ENCODE measurements at places on chromosomes 7 and 10.

DNA sequence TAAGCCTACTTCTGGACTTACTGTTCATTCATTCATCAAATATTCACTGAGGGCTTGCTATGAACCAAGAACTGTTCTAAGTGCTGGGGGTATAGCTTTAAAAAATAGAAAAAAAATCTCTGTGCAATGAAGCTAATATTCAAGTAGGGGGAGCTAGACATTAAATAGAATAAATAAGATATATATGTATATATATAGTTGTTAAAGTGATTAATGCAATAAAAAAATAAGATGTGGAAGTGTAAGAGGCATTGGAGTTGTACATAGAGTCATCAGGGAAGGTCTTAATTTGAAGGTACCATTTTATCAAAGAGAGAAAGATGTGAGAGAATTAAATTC is 181.2 kb upstream of the AGR3 start:
- no peak for DNase-seq

GRCh38 chr7:35003679-35004303 is 33.5 kb downstream of the DPY19L1 start:
- no peak for DNase-seq

DNA sequence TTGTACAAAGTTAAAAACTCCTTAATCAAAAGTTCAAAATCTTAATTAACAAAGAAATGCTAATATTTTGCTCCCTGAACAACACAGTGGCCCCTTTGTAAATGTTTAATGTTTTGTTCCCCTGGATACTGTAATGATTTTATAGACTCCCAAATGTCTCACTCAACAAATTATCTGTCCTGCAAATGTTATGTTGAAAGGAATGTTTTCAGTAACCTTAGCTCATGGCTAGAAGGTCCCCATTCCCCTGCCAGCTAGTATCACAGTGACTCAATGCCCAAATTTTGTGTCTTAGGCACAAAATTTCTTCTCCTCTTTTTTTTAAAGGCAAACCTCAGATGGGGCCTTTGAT is 298.9 kb downstream of the ELMO1 start:
- DNase-seq = no peak

DNA sequence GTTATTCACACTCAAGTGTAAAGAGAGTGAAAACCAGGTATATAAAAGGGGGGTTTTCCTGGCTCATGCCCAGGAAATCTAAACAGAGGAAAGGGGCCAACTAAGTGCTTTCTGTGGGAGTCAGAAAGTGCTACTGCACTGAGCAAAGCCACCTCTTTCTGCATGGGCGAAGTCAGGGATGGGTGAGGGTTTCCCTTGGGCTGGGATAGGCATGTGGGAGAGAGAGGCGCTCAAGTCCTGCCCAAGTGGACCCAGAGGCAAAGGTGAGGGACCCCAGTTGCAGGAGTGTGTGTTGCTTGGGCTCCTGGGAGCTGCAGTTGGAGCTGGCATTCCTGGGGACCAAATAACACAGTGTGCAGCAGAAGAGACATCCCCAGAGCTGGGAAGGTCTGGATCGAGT is 65.9 kb downstream of the PRR15 start:
- no peak for DNase-seq

DNA sequence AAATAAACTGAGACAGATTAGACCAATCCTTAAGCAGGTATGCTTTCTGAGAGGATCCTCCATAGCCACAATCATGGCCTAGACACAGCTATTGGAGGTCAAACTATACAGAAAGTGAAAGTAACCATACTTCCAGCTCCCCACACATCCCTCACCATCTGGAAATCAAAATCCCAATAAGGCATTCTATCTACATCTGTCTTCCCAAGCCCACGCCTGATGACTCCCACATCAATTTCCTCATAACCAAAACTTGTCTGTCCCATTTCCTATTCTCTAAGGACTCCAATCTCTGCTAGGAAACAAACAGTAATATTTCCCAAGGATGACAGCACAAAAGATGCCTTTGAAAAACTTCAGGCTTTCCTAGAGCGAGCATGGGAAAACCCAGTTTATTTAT is 247.3 kb upstream of the HPS1 start:
- no peak for DNase-seq

GRCh38 chr7:70217571-70217970 is 619.3 kb downstream of the AUTS2 start:
- DNase-seq = no peak

- DNase-seq = no peak
Observed at GRCh38 chr10:4067531-4067930, 282.5 kb upstream of the KLF6 start.

DNA sequence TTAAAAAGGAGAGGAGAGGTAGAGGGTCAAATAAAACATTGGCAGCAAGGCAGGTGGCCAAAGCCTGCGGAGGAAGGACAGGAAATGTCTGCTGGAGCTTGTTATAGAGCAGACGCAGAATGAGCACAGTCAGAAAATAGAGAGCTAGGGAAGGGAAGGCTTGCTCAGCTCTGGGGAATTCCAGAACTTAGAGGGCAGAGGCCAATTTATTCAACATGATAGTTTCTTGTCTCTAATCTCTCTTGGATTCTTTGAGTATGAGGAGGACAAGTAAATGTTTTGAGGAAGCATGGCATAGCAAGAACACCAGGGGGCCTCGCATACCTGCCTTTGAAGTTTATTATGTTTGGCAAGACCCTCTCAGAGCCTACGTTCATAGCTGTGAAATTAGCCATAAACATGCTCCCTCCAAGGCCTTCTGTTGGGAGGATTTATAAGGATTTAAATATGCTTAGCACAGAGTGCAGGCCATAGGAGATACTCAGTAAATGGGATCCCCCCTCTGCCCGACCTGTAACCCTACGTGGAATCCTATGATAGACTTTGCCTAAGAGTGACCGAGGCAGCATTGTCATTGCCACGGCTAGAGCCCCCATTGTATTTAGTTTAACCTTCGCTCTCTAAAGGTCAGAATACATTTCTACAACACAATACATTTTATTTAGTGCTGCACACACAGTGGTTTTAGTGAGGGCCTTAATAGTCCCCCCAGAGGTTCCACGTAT is 293.9 kb downstream of the CCDC3 start:
- DNase-seq = peak; percentile 16

DNA sequence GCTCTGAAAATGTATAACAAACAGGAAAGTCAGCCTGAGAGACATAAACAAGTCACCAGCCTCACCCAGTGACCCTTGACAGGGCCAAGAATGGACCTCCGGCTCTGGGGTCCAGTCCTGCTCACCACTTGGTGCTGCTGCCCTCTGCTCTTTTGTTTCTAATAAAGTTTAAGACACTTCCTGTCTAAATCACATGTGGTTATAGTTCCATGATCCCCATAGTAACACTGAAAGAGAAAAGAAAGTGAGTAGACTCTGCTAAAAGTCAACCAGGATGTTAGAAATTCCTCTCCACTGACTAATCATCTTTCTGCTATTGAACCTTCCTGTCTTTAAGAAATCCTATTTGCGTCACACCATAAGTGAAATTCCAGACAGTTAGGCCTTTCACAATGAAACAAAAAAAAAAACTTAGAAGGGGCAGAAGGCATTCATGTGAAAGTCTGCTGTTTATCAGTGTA is 179.2 kb upstream of the BET1 start:
- DNase-seq = no peak

All from activated T-cell treated with anti-CD3 and anti-CD28 coated beads for 24 hours (primary cell).